ENCODE measurements at places on chromosomes 1 and 21. TPM values are rescaled to one million over a fixed set of nuclear protein-coding genes. Genes with fewer than 3 reads are reported as not detected.

Gene TFF1
- not detected for total RNA-seq

Gene PRAMEF2
- not detected for total RNA-seq

Gene ADIPOR1
- 103 TPM for total RNA-seq

Gene TMEM240
- 5.6 TPM for total RNA-seq

Gene ACOT11
- 44.2 TPM for total RNA-seq

Gene UTS2
- not detected for total RNA-seq

Gene NADK
- total RNA-seq, result 23.3 TPM

Gene FMN2
- total RNA-seq, result 1.9 TPM

Gene LDLRAD2
- total RNA-seq, result not detected

Gene TSPAN2
- 4.6 TPM for total RNA-seq

Gene MMP23B
- total RNA-seq, result 65.0 TPM

Gene FMO2
- total RNA-seq, result 31.3 TPM

Gene PDZK1IP1
- not detected for total RNA-seq

Gene MYBPHL
- total RNA-seq, result 0.44 TPM

Gene LRRC3
- 2.0 TPM for total RNA-seq

Gene MYOC
- 1.9 TPM for total RNA-seq

Gene MNDA
- total RNA-seq, result 38.0 TPM

Gene IQGAP3
- total RNA-seq, result 0.09 TPM

Gene PLA2G2A
- total RNA-seq, result 23.3 TPM

Gene RPE65
- not detected for total RNA-seq

Gene PLEKHN1
- total RNA-seq, result not detected

Gene VANGL2
- total RNA-seq, result 1.7 TPM

Gene LCE1E
- total RNA-seq, result not detected

Gene TNNT2
- total RNA-seq, result 6,169 TPM

Gene TAS1R1
- total RNA-seq, result not detected

Gene NMNAT2
- total RNA-seq, result 0.88 TPM

Gene KCND3
- total RNA-seq, result 18.3 TPM

Gene HTR6
- not detected for total RNA-seq

Gene CRYAA
- total RNA-seq, result not detected

Gene E2F2
- total RNA-seq, result not detected

Data from heart left ventricle (tissue), 16 donors.